CD4-positive, alpha-beta memory T cell (primary cell): ENCODE measurements at places on chromosomes 4 and X. TPM values are rescaled to one million over a fixed set of nuclear protein-coding genes. Genes with fewer than 3 reads are reported as not detected.

Gene IDUA
- total RNA-seq: 64.1 TPM

DNA sequence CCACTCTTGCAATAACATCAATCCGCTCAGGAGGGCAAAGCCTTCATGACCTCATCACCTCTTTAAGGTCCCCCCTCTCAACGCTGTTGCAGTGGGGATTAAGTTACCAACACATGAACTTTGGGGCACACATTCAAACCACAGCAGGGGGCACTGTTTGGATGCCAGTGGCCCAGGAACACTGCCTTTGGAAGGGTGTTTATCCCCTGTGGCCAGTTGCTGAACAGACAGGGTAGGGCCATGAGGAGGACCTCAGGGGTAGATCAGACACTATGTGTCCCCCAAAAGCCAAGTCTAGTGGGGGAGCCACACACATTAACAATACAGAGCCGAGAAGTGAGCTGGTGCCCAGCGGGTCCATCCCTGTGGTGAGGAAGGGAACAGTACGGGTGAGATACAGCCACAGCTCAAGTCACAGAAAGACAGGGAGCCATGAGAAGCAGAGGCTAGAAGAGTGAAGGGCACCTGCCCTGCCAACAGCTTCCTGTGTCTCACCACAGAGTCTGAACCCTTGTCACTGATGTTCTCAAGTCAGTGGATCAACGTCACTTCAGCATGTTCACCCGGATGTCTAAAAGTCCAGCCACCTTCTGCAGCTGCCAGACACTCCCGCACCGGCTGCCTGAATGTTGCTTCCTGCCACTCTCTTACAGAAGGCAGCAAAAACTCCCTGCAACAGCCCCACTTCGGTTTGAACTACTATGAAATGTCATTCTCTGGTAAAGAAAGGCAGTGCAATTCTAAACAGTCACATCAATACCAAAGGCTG is 19.9 kb upstream of the MXD4 start:
- peak; percentile 92 for DNase-seq

DNA sequence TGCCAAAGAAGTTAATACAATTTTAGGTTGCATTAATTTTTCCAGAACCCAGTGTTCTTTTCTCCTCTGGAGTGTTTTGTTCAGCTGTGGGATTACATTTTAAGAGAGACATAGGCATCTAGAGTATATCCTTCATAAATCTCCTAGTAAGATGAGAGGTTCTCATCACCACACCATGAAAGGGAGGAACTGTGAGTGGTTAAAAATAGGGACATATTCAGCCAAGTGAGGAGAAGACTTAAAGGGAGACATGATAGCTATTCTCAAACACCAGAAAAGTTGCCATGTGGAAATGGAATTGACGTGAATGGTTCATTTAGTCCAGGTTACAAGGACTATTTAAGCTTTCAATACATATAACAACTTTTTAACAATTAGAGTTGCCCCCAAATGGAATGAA is 6.5 kb upstream of the MRPL1 start:
- no peak for DNase-seq

Gene KIF4A
- total RNA-seq: 0.08 TPM

DNA sequence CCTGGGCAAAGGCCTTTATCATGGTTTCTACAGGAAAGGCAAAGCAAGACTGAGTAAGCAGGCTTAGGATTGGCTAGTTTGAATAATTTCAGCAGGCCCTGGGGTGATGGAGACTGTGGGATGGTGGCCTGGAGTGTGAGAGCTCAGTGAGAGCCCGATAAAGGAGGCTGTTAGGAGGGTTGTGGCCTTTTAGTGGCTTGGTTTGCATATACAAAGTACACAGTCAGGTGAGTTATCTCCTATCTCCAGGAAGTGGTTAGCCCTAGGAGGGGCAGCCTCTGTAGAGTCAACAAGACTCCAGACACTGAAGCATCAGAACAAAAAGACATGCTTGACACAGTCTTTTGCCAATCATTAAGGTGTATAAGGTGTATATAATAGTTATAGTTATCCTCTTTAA is 157.2 kb downstream of the CFAP299 start:
- peak; percentile 76 for DNase-seq

GRCh38 chr4:17094876-17095210 is 196.4 kb upstream of the LDB2 start:
- no peak for DNase-seq

DNA sequence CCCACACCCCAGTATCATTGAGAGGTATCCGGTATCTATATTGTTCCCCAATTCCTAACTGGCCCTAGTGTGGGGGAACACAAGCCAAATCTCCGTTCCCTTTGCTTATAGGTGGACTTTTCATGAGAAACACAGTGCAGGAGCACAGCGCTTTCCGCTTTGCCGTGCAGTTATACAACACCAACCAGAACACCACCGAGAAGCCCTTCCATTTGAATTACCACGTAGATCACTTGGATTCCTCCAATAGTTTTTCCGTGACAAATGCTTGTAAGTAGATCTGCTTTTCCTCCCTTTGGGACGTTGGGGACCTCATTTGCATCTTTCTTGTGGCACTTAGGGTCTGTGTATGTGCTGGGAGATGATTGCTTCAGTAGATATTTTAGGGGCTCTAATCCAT is 1.6 kb downstream of the GRIA3 start:
- DNase-seq: no peak

GRCh38 chr4:20878806-20879205 is 178.5 kb downstream of the PACRGL start:
- DNase-seq: no peak

GRCh38 chr4:151957153-151957552 is 196.3 kb upstream of the GATB start:
- no peak for DNase-seq

Gene CSN1S1
- total RNA-seq: not detected

- DNase-seq: no peak
Measured at GRCh38 chr4:128600996-128601871, 208.3 kb upstream of the JADE1 start.

Gene GPM6B
- total RNA-seq: not detected

GRCh38 chr4:86272669-86273068 is 87.2 kb downstream of the MAPK10 start:
- no peak for DNase-seq
